Pulmonary artery endothelial cell (primary cell): ENCODE measurements at places on chromosomes 1 and 21. TPM values are rescaled to one million over a fixed set of nuclear protein-coding genes. Genes with fewer than 3 reads are reported as not detected.

DDR2 gene
- 41.5 and 48.1 TPM in 2 replicates for total RNA-seq

FCRLB gene
- 0.33 and 0.60 TPM in 2 replicates for total RNA-seq

SH2D5 gene
- total RNA-seq, result 1.4 and 3.4 TPM in 2 replicates

COL16A1 gene
- 0.33 and 0.53 TPM in 2 replicates for total RNA-seq

FAM72C gene
- total RNA-seq, result 0.66 and 3.7 TPM in 2 replicates

AKNAD1 gene
- not detected in 2 replicates for total RNA-seq

PERM1 gene
- total RNA-seq, result not detected in 2 replicates

MMP23B gene
- total RNA-seq, result 0.33 TPM in 1 of 2 replicates, not detected in the other

RASSF5 gene
- 0.25 and 0.26 TPM in 2 replicates for total RNA-seq

RAD54L gene
- total RNA-seq, result 5.1 and 7.4 TPM in 2 replicates

LIPI gene
- not detected in 2 replicates for total RNA-seq

SLAMF9 gene
- not detected in 2 replicates for total RNA-seq

SERPINC1 gene
- 0.14 TPM in 1 of 2 replicates, not detected in the other for total RNA-seq

NTPCR gene
- 13.0 and 13.8 TPM in 2 replicates for total RNA-seq

C1orf50 gene
- total RNA-seq, result 2.6 and 4.9 TPM in 2 replicates

C4BPA gene
- not detected in 2 replicates for total RNA-seq

S100A16 gene
- 689 and 738 TPM in 2 replicates for total RNA-seq

MFSD2A gene
- total RNA-seq, result 2.7 and 2.9 TPM in 2 replicates

COP1 gene
- total RNA-seq, result 54.2 and 62.0 TPM in 2 replicates

S100A7 gene
- total RNA-seq, result not detected in 2 replicates

KIAA1614 gene
- 1.8 and 2.6 TPM in 2 replicates for total RNA-seq

TTC22 gene
- total RNA-seq, result not detected in 2 replicates

RAP1GAP gene
- 0.04 and 0.07 TPM in 2 replicates for total RNA-seq

NTNG1 gene
- 0.20 and 0.78 TPM in 2 replicates for total RNA-seq

SPRR2A gene
- not detected in 2 replicates for total RNA-seq

LIN28A gene
- not detected in 2 replicates for total RNA-seq

CCNL2 gene
- 96.5 and 105 TPM in 2 replicates for total RNA-seq

KLF17 gene
- total RNA-seq, result not detected in 2 replicates

RIPK4 gene
- 0.04 TPM in 1 of 2 replicates, not detected in the other for total RNA-seq

AIRE gene
- total RNA-seq, result under 0.01 TPM in 1 of 2 replicates, not detected in the other

PLEKHN1 gene
- total RNA-seq, result 0.32 and 0.46 TPM in 2 replicates

NOL9 gene
- total RNA-seq, result 22.2 and 34.1 TPM in 2 replicates

SPATA1 gene
- 0.66 and 0.95 TPM in 2 replicates for total RNA-seq

GUCA2A gene
- total RNA-seq, result not detected in 2 replicates
